ENCODE measurements at places on chromosomes 12 and 14. TPM values are rescaled to one million over a fixed set of nuclear protein-coding genes. Genes with fewer than 3 reads are reported as not detected.

- no peaks in the 10 kb centered on the region for H3K27me3 ChIP-seq
- H3K4me3 ChIP-seq, result no peak overlapping the region
- H3K27ac ChIP-seq, result no peak overlapping the region
- H3K36me3 ChIP-seq, result no peaks in the 10 kb centered on the region
- DNase-seq, result no peak
Observed at GRCh38 chr12:32322354-32322753, 77.0 kb upstream of the FGD4 start.

- DNase-seq, result no peak
- no peaks in the 10 kb centered on the region for H3K4me1 ChIP-seq
- no peak overlapping the region for H3K27ac ChIP-seq
Observed at GRCh38 chr12:49598527-49598926, 6.9 kb downstream of the FAM186B start.

FAIM2 gene
- polyA plus RNA-seq, result not detected

DNA sequence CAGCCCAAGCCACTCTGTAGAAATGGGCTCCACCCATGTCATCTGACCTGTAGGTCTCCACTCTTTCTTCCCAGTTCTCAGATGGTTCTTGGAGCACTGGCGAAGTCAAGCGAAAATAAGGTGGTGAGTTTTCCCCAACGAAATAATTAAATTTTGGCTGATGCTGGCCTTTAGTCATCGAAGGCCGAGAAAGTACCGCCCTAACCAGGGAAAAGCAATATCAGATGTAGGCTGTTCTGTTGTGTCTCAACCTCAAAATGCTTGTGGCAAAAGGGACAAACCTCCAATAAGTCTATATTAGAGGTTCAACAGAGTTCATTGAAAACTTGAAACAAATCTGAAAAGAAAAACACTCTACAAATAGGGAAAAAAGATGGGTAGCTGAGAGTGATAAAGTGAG, 48.6 kb upstream of the BCAT1 start:
- H3K4me3 ChIP-seq, result no peak overlapping the region
- H3K27ac ChIP-seq, result no peak overlapping the region
- peaks cover 6% of the 10 kb centered on the region for H3K4me1 ChIP-seq
- H3K36me3 ChIP-seq, result no peaks in the 10 kb centered on the region
- DNase-seq, result no peak
- no peaks in the 10 kb centered on the region for H3K27me3 ChIP-seq

- peaks cover 14% of the 10 kb centered on the region for H3K27me3 ChIP-seq
- H3K4me1 ChIP-seq, result peaks cover 3% of the 10 kb centered on the region
- H3K27ac ChIP-seq, result no peak overlapping the region
Observed at GRCh38 chr12:4859478-4860210, 50.1 kb upstream of the KCNA1 start.

- no peak overlapping the region for H3K4me3 ChIP-seq
- H3K27me3 ChIP-seq, result no peaks in the 10 kb centered on the region
- peaks cover 31% of the 10 kb centered on the region for H3K36me3 ChIP-seq
- H3K27ac ChIP-seq, result no peak overlapping the region
- no peak for DNase-seq
- no peaks in the 10 kb centered on the region for H3K4me1 ChIP-seq
Observed at GRCh38 chr12:128942960-128943477, 89.7 kb downstream of the GLT1D1 start.

- no peak for DNase-seq
- no peaks in the 10 kb centered on the region for H3K36me3 ChIP-seq
- no peak overlapping the region for H3K27ac ChIP-seq
Observed at GRCh38 chr14:80344208-80344607, 132.9 kb upstream of the DIO2 start.

INSM2 gene
- not detected for polyA plus RNA-seq

SMIM41 gene
- polyA plus RNA-seq, result not detected

GALNT6 gene
- 12.2 TPM for polyA plus RNA-seq

- no peak overlapping the region for H3K4me3 ChIP-seq
- no peak overlapping the region for H3K27ac ChIP-seq
- DNase-seq, result peak; percentile 81
- no peaks in the 10 kb centered on the region for H3K36me3 ChIP-seq
- H3K4me1 ChIP-seq, result peaks cover 11% of the 10 kb centered on the region
- H3K27me3 ChIP-seq, result peaks cover 19% of the 10 kb centered on the region
Observed at GRCh38 chr12:10406725-10407124, 2.8 kb downstream of the KLRC4 start.

DNA sequence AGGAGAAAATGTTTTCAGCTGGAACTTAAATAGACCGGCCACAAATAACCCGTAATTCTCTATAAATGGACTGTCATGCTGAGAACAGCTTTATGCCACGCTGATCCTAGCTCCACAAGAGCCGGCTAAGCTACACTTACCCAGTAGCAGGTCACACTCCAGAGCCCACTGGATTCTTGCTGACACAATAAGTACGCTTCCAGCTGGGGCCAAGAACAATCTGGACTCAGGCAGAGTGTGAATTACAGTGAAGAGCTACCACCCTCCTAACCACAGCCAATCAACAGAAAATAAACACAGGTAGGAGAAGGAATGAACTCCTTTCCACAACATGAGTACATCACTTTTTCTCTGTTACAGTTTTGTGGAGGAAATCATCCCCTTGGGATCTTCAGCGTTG, 531.3 kb downstream of the GALC start:
- no peak overlapping the region for H3K4me3 ChIP-seq
- H3K27me3 ChIP-seq, result no peaks in the 10 kb centered on the region
- H3K27ac ChIP-seq, result no peak overlapping the region
- H3K4me1 ChIP-seq, result no peaks in the 10 kb centered on the region
- no peaks in the 10 kb centered on the region for H3K36me3 ChIP-seq

SLCO1B3 gene
- polyA plus RNA-seq, result not detected

PTCSC3 gene
- polyA plus RNA-seq, result not detected

DNA sequence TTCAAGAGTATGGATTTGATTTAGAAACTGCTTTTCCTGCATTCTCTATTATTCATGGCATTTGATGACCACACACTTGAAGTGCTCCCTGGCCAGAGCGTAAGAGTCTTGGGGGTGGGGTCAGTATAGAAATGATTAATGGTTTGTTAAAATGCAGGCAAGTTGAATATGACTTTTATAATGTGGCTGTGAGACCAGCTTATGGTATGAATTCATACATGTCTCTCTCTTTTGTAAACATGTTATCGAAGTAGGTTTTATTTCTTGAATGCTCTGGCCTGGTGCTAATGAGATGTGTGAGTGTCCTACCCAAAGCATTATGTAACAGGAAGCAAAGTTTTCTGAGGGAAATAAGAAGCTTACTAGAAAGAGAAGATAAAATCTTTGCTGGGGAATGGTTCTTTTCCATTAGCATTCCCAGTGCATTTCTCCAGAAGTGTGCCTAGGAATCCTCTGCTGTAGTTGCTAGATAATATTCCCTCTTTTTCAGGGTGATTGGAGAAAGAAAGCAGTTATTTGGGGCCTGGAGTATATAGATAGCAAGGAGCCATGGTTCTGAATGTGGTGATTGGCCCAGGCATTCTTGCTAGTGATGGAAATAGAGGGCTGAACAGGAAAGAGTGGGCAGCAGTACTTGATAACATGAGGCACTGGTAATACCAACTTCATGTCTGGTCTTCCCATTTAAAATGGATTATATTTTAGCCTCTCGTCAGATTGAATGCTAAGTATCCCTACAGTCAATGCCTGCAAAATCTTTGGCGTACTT, 289.7 kb downstream of the RAD51B start:
- no peak overlapping the region for H3K4me3 ChIP-seq
- no peak for DNase-seq
- H3K27me3 ChIP-seq, result no peaks in the 10 kb centered on the region
- no peak overlapping the region for H3K27ac ChIP-seq
- H3K4me1 ChIP-seq, result no peaks in the 10 kb centered on the region

- no peaks in the 10 kb centered on the region for H3K36me3 ChIP-seq
- no peak for DNase-seq
- H3K4me1 ChIP-seq, result peaks cover 4% of the 10 kb centered on the region
- H3K4me3 ChIP-seq, result no peak overlapping the region
Observed at GRCh38 chr12:93616584-93617101, 44.2 kb downstream of the SOCS2 start.

AMIGO2 gene
- 0.45 TPM for polyA plus RNA-seq

CBLN3 gene
- not detected for polyA plus RNA-seq

CNTN1 gene
- polyA plus RNA-seq, result not detected

PIGH gene
- polyA plus RNA-seq, result 18.0 TPM

RNF212B gene
- polyA plus RNA-seq, result not detected

DNA sequence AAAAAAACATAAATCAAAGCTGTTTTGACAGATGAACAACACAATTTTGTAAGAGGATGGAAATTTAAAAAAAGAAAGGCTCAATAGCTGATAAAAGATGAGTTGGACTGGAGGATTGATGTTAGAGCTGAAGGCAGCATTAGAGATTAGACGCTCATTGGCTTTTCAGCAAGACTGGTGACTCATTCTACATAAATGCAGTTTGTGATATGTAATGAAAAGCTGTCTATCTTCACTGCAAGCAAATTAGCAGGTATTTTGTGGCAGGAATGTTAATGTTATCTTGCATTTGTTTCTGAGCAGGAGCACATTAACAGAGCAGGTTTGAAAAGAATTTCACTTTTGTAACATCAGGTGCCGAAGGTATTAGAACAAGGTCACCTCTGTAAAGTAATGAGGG, 442.7 kb upstream of the NOVA1 start:
- no peak overlapping the region for H3K27ac ChIP-seq
- H3K4me1 ChIP-seq, result no peaks in the 10 kb centered on the region
- DNase-seq, result no peak

DNA sequence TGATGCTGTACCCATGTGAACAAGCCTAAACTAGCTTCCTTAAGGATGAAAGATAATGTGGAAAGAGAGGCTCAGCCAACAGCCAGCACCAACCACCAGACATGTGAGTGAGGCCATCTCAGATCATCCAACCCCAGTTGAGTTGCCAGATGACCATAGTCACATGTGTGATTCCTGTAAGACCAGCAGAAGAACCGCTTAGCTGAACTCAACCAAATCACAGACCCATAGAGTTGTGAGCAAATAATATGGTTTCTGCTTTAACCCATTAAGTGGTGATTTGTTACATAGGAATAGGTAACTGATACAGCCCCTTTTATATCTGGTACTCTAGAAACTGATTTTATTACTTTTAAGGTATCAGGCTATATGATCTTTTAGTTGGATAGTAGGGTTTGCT, 17.6 kb upstream of the ELK3 start:
- no peaks in the 10 kb centered on the region for H3K27me3 ChIP-seq
- DNase-seq, result peak; percentile 11
- no peaks in the 10 kb centered on the region for H3K36me3 ChIP-seq
- H3K27ac ChIP-seq, result peak overlapping the region; percentile 83
- no peak overlapping the region for H3K4me3 ChIP-seq

DNA sequence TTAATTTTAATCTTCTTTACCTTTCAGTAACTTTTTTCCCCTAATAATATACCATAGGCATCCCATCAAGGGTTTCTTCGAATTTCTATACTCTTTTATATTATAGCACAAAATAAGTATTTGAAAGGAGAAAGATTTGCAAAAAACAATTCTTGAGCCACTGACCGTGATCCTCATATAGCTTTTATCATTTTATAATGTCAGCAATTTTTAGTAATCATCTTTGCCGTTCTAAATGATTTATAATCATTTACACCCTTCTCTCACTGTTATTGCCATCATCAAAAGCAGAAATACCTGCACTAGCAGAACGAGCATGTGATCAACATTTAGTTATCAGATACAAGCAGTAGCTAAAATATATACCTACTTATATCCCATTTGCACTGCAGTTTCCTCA, 16.9 kb downstream of the PTPRQ start:
- H3K4me1 ChIP-seq, result no peaks in the 10 kb centered on the region
- H3K27me3 ChIP-seq, result no peaks in the 10 kb centered on the region
- DNase-seq, result no peak
- H3K4me3 ChIP-seq, result no peak overlapping the region
- H3K36me3 ChIP-seq, result no peaks in the 10 kb centered on the region
- H3K27ac ChIP-seq, result no peak overlapping the region

- DNase-seq, result no peak
- no peak overlapping the region for H3K4me3 ChIP-seq
- peak overlapping the region; percentile 2 for H3K27ac ChIP-seq
- H3K4me1 ChIP-seq, result peaks cover 42% of the 10 kb centered on the region
- no peaks in the 10 kb centered on the region for H3K36me3 ChIP-seq
Observed at GRCh38 chr14:24700511-24700910, 66.5 kb upstream of the GZMB start.

GRCh38 chr12:6943722-6944380, at the start of the genes C12orf57 and RNU7-1:
Gene C12orf57 (plus strand): TSS chr12:6944022. CDS start chr12:6944122, 100 bp downstream.
Gene RNU7-1 (plus strand): TSS chr12:6943816.
- no peaks in the 10 kb centered on the region for H3K27me3 ChIP-seq
- no peaks in the 10 kb centered on the region for H3K36me3 ChIP-seq
- H3K27ac ChIP-seq, result peak within 1 kb of the TSS; percentile 76
- peaks cover 61% of the 10 kb centered on the region for H3K4me1 ChIP-seq

GRCh38 chr12:60271816-60272215, 676.0 kb downstream of the SLC16A7 start:
- no peak overlapping the region for H3K4me3 ChIP-seq
- H3K36me3 ChIP-seq, result no peaks in the 10 kb centered on the region
- no peaks in the 10 kb centered on the region for H3K27me3 ChIP-seq
- no peaks in the 10 kb centered on the region for H3K4me1 ChIP-seq
- no peak overlapping the region for H3K27ac ChIP-seq
- DNase-seq, result no peak

DNA sequence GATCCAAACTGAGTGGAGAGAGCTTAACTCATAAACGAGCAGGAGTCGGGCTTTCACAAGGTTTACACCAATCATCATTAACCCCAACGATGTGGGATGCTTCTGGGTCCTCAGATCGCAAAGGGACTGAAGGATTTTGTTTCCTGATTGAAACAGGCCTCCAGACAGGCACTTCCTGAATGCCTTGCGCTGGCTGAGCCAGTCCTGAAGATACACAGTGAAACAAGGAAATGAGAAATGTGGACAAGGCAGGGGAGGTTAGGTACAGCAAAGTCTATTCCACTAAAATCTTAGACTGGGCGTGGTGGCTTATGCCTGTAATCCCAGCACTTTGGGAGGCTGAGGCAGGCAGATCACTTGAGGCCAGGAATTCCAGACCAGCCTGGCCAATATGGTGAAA, 30.7 kb downstream of the RBM19 start:
- H3K27me3 ChIP-seq, result no peaks in the 10 kb centered on the region
- no peak overlapping the region for H3K4me3 ChIP-seq
- H3K36me3 ChIP-seq, result peaks cover 71% of the 10 kb centered on the region

PXMP2 gene
- 2.9 TPM for polyA plus RNA-seq

GRCh38 chr12:43848786-43849185, 12.9 kb downstream of the TMEM117 start:
- no peaks in the 10 kb centered on the region for H3K27me3 ChIP-seq
- no peaks in the 10 kb centered on the region for H3K4me1 ChIP-seq
- no peaks in the 10 kb centered on the region for H3K36me3 ChIP-seq
- no peak for DNase-seq

DNA sequence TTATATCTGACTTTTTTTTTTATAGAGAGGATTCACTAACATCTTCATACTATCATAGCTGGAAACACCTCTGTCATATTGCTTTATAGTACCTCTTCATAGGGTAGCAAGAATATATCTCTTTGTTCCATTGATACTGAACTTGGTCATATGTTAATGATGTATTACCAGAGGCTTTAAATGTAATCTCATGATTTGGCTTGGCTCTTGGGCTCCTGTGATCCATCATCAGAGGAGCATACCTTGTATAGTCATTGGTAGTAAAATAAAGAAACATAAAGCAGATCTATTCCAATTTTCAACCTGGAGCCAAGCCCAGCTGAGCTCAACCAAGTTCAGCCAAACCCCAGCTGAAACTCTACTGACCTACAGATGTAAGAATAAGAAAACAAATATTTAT, 43.2 kb upstream of the GRIN2B start:
- DNase-seq, result no peak
- no peak overlapping the region for H3K4me3 ChIP-seq
- no peaks in the 10 kb centered on the region for H3K36me3 ChIP-seq

- no peaks in the 10 kb centered on the region for H3K27me3 ChIP-seq
- no peak for DNase-seq
- no peak overlapping the region for H3K27ac ChIP-seq
- H3K36me3 ChIP-seq, result peaks cover 68% of the 10 kb centered on the region
- no peak overlapping the region for H3K4me3 ChIP-seq
Observed at GRCh38 chr12:71900091-71900490, 38.6 kb upstream of the TPH2 start.

All from CD14-positive monocyte (primary cell).